PC-9 (cell line): ENCODE measurements at places on chromosomes 1 and 21. TPM values are rescaled to one million over a fixed set of nuclear protein-coding genes. Genes with fewer than 3 reads are reported as not detected.

DNA sequence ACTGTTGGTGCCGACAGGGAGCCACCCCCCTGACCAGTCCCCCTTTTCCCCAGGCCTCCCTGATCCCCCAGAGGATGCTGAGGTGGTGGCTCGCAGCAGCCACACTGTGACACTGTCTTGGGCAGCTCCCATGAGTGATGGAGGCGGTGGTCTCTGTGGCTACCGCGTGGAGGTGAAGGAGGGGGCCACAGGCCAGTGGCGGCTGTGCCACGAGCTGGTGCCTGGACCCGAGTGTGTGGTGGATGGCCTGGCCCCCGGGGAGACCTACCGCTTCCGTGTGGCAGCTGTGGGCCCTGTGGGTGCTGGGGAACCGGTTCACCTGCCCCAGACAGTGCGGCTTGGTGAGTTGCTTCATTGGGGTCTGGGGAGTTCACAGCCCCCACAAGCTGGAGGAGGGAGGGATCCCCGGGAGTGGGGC, 89.2 kb downstream of the TRIM11 start:
- no peaks in the 10 kb centered on the region for H3K27me3 ChIP-seq
- H3K4me1 ChIP-seq, result no peaks in the 10 kb centered on the region
- H3K4me3 ChIP-seq, result no peak overlapping the region
- H3K27ac ChIP-seq, result no peak overlapping the region
- DNase-seq, result no peak

DNA sequence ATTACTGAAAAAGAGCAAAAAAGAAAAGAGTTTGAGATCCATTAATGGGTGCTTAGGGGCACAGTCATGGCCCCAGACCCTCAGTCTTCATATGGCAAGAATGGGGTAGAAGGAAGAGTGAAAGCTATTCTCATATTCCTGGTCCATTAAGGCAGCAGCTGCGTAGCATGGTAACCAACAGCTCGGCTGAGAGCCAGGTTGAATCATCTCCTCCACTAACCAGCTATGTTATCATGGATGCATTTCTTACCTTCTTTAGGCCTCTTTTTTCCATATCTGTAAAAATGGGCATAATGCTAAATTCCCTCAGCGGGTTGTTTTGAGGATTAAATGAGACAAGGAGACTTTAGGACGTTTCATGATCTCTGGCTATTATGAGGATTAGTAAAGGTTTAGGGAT, 15.0 kb upstream of the SARS1 start:
- H3K4me3 ChIP-seq, result no peak overlapping the region
- no peaks in the 10 kb centered on the region for H3K36me3 ChIP-seq
- H3K4me1 ChIP-seq, result peaks cover 24% of the 10 kb centered on the region
- no peak for DNase-seq
- no peaks in the 10 kb centered on the region for H3K27me3 ChIP-seq
- H3K27ac ChIP-seq, result peak overlapping the region; percentile 89

DNA sequence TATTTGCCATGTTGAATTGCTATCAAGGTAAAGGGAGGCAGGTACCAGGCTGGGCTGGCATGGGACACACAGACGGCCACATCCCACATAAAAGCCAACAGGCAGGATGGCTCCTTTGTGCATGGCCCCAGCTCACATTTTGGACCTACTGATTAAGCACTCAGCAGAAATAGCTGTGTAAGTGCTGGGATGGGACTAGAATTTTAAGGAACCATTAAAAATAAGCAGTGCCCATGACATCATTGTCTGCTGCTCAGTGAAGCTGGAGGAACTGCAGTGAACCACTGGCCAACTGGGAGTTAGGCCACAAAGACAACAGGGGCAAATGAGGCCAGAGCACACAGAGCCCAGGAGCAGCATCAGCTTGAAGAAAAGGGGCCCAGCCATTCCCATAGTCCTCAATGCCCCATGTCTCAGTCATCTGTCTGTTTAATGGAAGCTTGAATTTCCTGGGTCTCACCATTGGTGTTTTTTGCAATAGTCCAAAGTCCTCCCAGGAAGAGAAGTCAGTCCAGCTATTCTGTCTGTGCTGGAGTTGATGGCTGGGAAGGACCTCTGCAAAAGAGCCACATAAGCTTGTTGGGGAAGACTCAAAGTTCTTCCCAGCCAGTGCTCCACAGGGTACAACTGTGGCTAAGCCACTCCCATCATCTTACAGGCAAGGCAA, 45.3 kb upstream of the TNR start:
- no peaks in the 10 kb centered on the region for H3K36me3 ChIP-seq
- no peaks in the 10 kb centered on the region for H3K4me1 ChIP-seq
- DNase-seq, result no peak

DNA sequence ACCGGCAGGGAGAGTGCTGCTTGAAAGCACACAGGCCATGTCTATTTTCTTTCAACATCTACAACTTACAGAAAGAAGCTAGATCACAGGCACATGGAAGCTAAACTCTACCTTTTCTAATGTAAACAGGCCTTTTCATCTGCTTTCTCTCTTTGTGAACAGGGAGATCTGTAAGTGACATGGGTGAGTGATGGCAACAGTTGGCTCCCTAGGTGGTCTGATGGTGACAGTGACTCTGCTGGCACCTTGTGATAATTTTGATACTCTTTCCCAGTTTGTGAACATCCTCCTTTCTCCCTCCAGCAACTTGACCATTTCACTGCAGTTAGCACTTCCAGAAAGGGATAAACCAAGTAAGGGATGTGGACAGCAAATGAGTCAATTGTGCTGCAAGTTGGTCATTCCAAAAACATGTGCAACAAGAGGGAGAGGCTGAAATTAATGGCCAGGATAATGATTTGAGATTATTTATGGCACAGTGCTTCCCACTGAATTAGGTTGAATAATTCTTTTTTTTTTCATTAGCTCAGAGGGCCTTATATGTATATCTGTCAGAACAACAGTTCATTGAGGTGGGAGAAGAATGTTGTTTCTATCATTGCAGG, 89.5 kb downstream of the XCL2 start:
- no peak overlapping the region for H3K27ac ChIP-seq
- H3K36me3 ChIP-seq, result no peaks in the 10 kb centered on the region
- H3K27me3 ChIP-seq, result no peaks in the 10 kb centered on the region
- peaks cover 6% of the 10 kb centered on the region; the same call in 1 of the 2 replicates for H3K4me1 ChIP-seq
- H3K4me3 ChIP-seq, result no peak overlapping the region
- no peak for DNase-seq

DNA sequence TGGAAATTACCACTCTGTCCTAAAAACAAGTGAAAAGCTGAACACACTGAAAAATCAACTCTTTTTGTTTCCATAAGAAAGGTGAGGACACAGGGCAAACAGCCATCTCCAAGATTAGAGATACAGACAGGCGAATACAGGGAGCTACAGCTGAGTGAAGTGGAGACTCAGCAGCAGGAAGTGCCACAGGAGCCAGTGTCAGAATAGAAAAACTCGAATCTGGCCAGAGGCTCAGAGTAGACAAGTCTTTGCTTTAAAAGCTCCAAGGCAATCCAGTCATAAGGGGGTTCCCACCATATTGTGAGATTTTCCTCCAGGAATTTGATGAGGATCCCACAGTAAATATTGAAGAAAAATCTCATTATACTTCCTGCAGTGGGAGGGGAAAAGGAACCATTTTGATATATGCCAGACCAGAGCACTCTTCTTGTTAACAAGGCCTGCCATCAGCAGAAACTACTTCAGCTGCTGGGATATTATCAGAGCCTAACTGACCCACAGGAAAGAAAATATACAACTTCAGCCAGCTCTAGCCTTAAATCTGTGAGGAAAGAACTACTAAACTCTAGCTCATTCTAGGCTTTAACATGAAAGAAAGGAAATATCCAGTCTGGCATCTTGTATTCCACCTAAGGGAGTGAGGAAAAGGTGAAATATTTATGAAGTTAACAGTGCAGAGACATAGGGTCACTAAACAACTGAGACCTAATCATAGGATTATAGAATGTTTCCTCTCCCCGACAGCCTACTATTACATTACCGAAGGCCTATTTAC, 256.2 kb upstream of the OLFM3 start:
- no peak for DNase-seq
- no peaks in the 10 kb centered on the region for H3K36me3 ChIP-seq
- no peak overlapping the region for H3K27ac ChIP-seq
- no peaks in the 10 kb centered on the region for H3K27me3 ChIP-seq

- H3K27ac ChIP-seq, result no peak overlapping the region
- no peak overlapping the region for H3K4me3 ChIP-seq
- no peak for DNase-seq
- no peaks in the 10 kb centered on the region for H3K4me1 ChIP-seq
- no peaks in the 10 kb centered on the region for H3K36me3 ChIP-seq
Measured at GRCh38 chr1:2185880-2186855, 8.4 kb downstream of the FAAP20 start.

- no peaks in the 10 kb centered on the region for H3K36me3 ChIP-seq
- no peak for DNase-seq
- no peak overlapping the region for H3K4me3 ChIP-seq
- no peak overlapping the region for H3K27ac ChIP-seq
- no peaks in the 10 kb centered on the region for H3K4me1 ChIP-seq
Measured at GRCh38 chr1:10257851-10258250, 47.5 kb downstream of the KIF1B start.

DNA sequence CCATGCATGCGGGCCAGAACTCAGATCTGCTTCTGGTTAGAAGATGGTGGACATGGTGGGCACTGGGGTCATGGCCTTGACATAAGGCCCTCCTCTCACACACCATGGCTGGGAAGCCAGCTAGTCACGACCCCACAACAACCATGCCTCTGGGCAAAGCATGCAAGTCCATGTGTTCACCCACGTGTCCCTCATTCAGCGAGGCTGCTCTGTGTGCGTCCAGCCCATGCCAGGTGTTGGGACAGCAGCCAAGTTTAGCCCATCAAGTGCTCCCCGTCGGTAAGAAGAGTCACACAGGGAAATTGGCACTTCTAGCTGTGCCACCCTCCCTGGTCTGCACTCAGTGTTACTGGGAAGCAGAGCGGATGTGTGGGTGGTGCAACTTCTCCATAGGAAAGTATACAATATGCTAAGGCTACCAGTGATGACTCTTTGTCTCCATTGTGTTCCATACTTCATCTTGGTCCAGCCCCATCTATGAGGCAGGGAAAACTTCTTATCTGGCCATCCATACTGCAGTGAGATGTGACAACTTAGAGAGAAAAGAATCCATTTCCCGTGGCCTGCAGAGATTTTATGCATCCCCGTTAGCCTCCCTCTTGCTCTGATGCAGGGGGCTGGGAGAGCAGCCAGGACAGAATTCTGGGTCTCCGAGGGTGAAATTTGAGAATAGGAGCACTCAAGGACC, 198.0 kb downstream of the GRIK3 start:
- no peak for DNase-seq
- H3K36me3 ChIP-seq, result no peaks in the 10 kb centered on the region
- peaks cover 16% of the 10 kb centered on the region; the same call in 1 of the 2 replicates for H3K27me3 ChIP-seq
- peaks cover 31% of the 10 kb centered on the region for H3K4me1 ChIP-seq

- no peaks in the 10 kb centered on the region for H3K4me1 ChIP-seq
- H3K27ac ChIP-seq, result no peak overlapping the region
- no peaks in the 10 kb centered on the region for H3K27me3 ChIP-seq
- H3K36me3 ChIP-seq, result no peaks in the 10 kb centered on the region
Measured at GRCh38 chr21:38234395-38235142, 22.2 kb upstream of the KCNJ15 start.

DNA sequence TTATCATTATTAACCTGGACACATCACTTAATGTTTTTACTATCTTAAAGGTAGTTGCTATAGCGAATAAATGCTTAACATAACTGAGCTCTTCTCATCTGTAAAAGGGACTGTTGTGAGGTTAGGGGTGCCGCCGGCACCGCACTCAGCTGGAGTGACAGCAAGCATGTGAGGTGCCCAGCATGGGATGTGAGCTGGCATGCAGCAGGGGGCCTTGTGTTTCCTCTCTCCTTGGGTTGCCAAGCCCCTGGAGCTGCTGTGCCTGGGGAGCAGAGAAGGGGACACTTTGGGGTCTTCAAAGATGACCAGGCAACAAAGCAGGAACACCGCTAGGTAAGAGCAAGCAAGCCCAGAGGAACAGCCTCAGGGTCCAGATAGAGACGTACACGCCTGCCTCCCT, 2.1 kb upstream of the ZC3H12A start:
- no peaks in the 10 kb centered on the region for H3K27me3 ChIP-seq
- peaks cover 38% of the 10 kb centered on the region for H3K4me1 ChIP-seq
- H3K4me3 ChIP-seq, result peak overlapping the region; percentile 94; the same call in 1 of the 2 replicates
- 0 out of 2 replicates have a peak, but pooled peaks cover 8% of the 10 kb centered on the region for H3K36me3 ChIP-seq
- DNase-seq, result peak; percentile 46

GRCh38 chr21:38460171-38460742, 38.0 kb downstream of the ERG start:
- H3K36me3 ChIP-seq, result no peaks in the 10 kb centered on the region
- H3K4me3 ChIP-seq, result no peak overlapping the region
- no peak for DNase-seq
- H3K27ac ChIP-seq, result no peak overlapping the region

GRCh38 chr1:247857069-247857984, at the start of gene TRIM58:
TSS of gene TRIM58 (plus strand) at chr1:247857187. CDS start at chr1:247857247, 60 bp downstream.
- no peaks in the 10 kb centered on the region for H3K4me1 ChIP-seq
- DNase-seq, result no peak

DNA sequence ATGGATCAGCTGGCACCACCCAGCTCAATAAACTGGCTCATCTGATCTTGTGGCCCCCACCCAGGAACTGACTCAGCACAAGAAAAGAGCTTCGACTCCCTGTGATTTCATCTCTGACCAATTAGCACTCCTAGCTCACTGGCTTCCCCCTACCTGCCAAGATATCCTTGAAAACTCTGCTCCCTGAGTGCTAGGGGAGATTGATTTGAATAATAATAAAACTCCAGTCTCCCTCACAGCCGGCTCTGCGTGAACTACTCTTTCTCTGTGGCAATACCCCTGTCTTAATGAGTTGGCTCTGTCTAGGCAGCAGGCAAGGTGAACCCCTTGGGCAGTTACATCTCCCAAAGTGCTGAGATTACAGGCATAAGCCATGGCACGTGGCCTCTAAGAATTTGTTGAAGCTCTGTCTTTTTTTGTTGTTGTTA, 11.8 kb upstream of the RHBDL2 start:
- peaks cover 39% of the 10 kb centered on the region for H3K4me1 ChIP-seq
- no peaks in the 10 kb centered on the region for H3K36me3 ChIP-seq
- H3K27me3 ChIP-seq, result no peaks in the 10 kb centered on the region
- no peak overlapping the region for H3K4me3 ChIP-seq
- DNase-seq, result no peak

DNA sequence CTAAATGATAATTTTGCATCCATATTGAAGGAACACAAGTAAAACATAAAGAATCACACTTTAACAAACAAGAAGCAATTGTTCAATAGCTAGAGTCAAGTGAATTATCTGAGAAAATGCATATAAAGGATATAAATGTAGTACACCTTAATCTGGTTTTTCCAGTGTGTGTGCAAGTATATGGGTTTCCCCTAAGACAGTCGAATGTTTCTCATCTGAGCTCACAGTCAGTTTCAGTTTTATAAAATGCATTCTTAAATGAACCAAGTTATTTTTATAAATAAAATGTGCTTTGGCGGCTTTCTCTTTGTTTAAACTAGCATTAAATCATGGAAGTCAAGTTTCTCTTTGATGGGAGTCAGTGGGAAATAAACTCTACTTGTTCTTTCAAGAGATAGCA, 125.9 kb downstream of the PTPRC start:
- H3K27ac ChIP-seq, result no peak overlapping the region
- no peak overlapping the region for H3K4me3 ChIP-seq
- H3K27me3 ChIP-seq, result no peaks in the 10 kb centered on the region
- DNase-seq, result no peak
- no peaks in the 10 kb centered on the region for H3K36me3 ChIP-seq

CRYBG2 gene
- total RNA-seq, result 21.7 and 24.6 TPM in 2 replicates

DCDC2B gene
- not detected in 2 replicates for total RNA-seq

HFM1 gene
- not detected in 2 replicates for total RNA-seq
